ENCODE measurements at places on chromosomes 4 and X.

DNA sequence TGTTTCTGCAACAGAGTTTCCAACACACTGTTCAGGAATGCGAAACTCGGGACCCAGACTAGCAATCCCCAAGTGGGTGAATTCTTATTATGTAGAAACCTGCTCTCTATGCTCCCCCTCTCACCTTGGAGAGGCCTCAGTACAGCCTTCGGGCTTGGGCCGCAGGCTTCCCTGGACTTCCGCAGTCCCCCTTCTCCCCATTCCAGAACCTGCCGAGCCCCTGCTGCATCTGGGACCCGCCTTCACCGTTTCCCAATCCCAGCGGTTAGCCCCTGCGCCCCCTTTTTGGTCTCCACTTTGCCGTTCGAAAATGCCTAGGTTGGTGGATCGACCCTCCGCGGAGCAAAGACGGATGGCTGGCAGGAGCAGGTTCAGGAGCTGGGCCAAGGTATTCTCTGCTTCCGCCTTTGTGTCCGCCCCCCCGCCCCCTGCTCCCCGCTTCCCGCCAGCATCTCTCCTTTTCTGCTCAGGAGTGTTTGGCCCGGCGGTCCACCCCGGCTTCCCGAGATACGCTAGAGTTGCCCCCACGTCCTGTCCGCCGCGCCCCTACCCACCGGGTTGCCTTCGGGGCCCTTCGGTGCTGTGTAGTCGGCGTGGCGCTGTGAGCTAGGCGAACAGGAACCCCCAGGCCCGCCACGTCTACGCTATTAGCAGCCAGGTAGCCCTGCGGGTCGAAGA lies 11.5 kb downstream of the HAND2 start:
- no peak for DNase-seq

- DNase-seq: no peak
These were observed 28.5 kb downstream of the SRPX start for GRCh38 chrX:38192007-38192810.

GRCh38 chr4:68987007-68987406 lies 35.4 kb upstream of the UGT2A3 start:
- DNase-seq: no peak

GRCh38 chr4:183299464-183299863 lies 20.6 kb downstream of the CLDN22 start:
- DNase-seq: no peak

GRCh38 chr4:164313853-164314252 lies 440.1 kb upstream of the SMIM31 start:
- DNase-seq: no peak

- no peak for DNase-seq
These were observed 8.5 kb downstream of the FRAS1 start for GRCh38 chr4:78065508-78066192.

GRCh38 chrX:71292669-71293365 lies 8.7 kb upstream of the ITGB1BP2 start:
- no peak for DNase-seq

- DNase-seq: no peak
These were observed 1197.4 kb upstream of the ADGRL3 start for GRCh38 chr4:60002603-60003337.

DNA sequence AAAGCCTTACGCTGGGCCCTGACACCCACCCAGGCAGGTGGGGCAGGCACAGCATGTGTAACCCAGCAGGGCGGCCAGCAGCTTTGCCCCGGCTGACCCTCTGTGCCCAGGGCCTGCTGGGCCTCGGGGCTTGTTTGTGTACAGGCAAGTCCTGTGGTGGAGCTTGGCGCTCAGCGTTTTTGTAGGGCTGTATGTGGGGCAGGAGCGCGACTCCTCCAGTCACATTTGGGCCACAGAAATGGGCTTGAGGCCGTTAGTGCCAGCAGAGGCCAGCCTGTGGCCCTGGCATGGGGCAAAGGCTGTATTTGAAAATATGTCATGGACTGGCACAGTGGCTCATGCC lies 14.7 kb upstream of the HGFAC start:
- no peak for DNase-seq

- DNase-seq: no peak
These were observed 214.9 kb upstream of the MAD2L1 start for GRCh38 chr4:120281581-120281980.

GRCh38 chrX:19761554-19762295 lies 125.7 kb downstream of the SH3KBP1 start:
- DNase-seq: no peak

- no peak for DNase-seq
These were observed 6.7 kb downstream of the TBL1X start for GRCh38 chrX:9471571-9471985.

DNA sequence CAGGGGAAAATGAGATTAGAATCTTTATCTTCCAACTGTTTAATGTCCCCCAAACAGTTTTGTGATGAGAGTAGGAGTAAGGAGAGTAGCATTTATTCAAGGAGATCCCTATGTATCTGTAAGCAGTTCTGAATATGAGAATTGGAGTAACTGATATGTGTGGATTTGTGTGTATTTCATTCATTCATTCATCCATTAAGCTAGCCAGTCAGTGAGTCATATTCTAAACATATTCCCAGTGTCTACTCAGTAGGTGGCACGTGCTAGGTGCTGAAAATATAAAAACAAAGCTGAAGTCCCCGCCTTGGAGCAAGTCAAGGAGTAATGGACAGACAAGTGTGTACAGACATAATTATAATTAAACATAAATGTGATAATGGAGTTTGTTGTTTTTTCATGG lies 12.4 kb upstream of the STX18 start:
- no peak for DNase-seq

GRCh38 chr4:58808817-58809216 lies 1698.6 kb upstream of the IGFBP7 start:
- DNase-seq: no peak

GRCh38 chrX:119055687-119056086 lies 17.1 kb upstream of the CT47C1 start:
- no peak for DNase-seq

DNA sequence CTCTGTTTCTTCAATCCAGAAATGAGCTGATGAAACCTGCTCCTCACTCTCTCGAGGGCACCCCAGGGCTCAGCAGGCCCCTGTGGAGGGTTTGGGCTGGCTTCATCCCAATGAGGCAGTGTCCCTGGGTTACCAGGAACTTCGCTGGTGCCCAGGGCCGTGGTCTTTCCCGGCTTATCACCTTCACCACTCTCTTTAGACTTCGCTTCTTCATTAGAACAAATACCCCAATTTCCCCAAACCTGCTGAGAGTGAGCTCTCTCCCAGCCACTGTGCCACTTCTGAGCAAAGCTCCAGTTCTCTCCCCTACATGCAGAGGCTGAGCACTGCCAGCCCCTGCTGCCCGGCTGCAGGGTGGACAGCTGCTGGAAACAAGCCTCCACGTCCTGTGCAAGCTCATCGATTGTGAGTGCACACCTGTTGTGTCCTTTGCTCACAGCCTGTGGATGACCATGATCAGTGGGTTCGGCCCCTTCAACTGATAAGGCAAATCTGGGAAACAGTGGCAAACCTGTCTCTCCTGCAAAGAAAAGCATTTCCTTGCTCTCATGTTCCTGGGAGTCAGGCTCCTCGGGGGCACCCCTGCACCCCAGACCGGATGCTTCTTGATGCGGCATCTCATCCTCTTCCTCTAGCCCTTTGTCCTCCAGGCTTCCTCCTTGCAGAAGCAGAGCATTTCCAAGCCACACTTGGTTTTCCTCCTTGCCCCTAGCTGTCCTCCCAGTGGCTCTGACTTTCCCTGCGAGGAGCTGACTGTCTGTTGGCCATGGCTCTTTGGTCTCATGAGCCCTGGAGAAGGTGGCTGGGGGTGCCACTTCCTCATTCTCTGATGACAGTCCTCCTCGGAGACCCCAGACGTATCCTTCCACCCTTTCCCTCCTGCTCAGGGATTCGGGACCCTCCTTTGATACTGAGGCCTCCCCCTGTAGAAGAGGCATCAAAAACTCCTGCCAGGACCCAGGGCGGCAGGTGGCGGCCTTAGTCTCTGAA lies 28.7 kb downstream of the C4orf50 start:
- no peak for DNase-seq

GRCh38 chrX:68822641-68823410 lies 6.0 kb upstream of the EFNB1 start:
- no peak for DNase-seq

GRCh38 chr4:145882604-145883003 lies 56.0 kb downstream of the ZNF827 start:
- no peak for DNase-seq

DNA sequence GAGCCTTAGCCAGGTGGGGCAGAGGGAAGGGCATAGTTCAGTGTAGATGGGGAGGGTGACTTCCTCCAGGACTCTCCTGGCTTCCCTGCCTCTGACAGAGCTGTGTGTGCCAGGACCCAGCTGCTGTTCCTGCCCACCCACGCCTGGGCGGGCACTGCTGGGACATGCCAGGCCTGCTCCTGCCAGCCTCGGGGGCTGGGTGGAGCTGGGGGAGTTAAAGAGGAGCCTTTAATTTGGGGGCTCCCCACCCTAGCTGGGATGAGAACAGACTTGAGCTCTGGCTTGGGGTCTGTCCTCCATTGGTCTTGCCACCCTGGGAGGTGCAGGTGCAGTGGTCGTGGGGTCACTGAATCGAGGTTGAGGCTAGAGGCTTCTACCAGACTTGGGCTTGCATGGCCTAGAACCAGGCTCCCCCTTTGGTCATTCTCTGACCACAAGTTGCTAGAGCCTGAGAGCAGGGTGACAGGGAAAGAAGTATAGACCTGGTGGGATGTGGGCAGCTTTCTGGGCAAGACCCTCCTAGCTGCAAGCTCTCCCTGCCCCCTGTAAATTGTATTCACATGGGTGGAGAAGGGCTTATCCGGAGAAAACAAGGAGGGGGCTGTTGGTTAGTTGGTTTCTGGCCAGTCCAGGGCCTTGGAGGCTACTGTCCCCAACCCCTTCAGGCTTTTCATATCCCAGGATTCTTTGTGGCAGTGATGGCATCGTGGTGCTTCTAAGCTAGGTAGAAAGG lies 5.7 kb downstream of the EFNB1 start:
- no peak for DNase-seq

- DNase-seq: no peak
These were observed 1.2 kb downstream of the CHIC2 start for GRCh38 chr4:54063229-54063628.

DNA sequence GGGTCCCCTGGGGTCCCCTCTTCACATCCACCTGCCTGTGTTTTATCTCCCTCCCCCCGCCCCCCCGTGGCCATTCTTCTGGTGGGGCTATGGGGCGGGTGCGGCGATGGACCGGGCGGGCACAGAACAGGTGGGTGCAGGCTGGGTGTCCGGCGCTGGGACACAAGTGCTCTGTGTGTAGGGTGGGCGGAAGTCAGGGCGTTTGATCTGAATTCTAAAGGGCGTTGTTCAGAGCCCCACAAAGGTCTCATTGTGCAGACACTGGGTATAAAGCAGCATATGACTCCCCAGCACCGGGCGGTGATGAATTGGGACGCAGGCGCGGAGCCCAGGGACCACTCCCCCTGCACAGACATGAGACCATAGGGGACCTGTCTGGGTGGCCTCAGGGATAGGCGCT lies at the start of gene GJB1:
Gene GJB1 (plus strand): TSS at position 296 of the 400 bp plus-strand sequence. CDS start 484 bp downstream, outside the sequence.
- no peak for DNase-seq

- DNase-seq: no peak
These were observed 24.1 kb downstream of the HPRT1 start for GRCh38 chrX:134484039-134484438.

- no peak for DNase-seq
These were observed 33.4 kb downstream of the ANXA3 start for GRCh38 chr4:78584863-78585547.

DNA sequence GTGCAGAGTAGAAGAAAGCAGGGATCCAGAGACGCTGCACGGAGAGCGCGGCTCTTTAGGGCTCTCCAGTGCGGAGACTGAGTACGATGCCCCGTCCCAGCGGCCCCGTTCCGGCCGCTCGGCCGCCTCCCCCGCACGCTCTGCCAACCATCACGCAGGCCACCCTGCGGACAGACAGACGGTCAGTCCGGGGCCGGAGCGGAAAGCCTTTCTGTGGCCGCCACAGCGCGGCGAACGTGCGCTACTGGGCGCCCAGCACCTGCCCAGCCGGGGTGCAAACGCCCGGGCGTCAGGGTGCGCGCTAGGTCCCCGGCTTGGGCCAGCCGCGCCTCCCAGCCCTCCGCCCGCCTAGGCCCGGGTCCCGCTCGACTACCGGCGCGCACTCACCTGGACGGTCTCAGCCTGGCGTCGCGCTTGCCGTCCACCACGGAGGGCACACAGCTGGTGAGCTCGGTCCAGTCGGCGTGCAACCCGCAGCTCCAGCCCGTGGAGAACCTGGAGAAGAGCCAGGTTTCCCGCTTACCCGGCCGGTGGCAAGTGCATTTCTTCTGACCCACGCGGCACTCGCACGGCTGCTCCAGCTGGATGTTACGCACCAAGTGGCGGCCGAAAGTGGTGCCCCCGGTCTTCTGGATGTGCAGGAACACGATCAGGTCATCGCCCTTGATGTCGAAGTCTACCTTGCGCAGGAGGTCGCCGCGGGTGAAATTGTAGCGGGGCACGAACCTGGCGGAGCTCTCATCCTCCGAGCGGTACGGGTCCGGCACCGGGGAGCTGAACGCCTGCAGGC lies 1.8 kb downstream of the HS6ST2 start:
- DNase-seq: no peak

- DNase-seq: no peak
These were observed 340.9 kb downstream of the CENPC start for GRCh38 chr4:67204441-67204840.

- DNase-seq: no peak
These were observed 169.2 kb downstream of the PARM1 start for GRCh38 chr4:75101906-75102786.

DNA sequence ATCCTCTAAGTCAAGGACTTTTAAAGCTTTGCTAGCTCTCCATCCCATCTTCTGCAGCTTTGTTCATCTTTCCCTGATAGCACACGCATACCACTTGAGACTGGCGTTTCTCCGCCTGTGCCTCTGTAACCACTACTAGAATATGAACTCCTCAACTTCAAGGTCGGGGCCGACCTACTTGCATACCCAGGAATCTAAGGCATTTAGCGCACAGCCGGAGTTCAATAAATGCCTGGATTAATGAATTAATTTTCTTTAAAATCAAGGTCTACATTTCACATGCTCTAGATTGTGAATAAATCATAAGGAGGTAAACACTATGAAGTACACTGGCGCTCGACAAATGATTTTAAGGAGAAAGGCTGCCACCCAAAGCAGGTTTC lies 89.3 kb downstream of the HNRNPD start:
- no peak for DNase-seq

- DNase-seq: no peak
These were observed 22.2 kb downstream of the SATL1 start for GRCh38 chrX:85221361-85221760.

DNA sequence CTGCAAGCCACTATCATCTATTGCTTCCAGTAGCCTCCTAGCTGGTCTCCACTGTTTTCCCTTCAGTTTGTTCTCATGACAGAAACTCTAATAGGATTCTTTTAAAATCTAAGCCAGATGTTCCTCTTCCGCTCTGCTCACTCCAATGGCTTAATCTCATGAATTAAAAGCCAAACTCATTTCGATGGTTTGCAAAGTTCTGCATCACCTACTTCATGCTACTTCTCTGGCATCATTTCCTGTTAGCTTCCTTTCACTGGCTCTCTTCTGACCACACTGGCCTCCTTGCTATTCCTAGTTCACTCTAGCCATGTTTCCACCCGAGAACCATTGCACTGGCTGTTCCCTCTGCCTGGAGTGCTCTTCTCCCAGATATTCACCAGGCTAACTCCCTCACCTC lies 102.0 kb upstream of the LSM6 start:
- no peak for DNase-seq

- no peak for DNase-seq
These were observed 552.6 kb upstream of the INTU start for GRCh38 chr4:127080141-127080540.

Data from esophagus squamous epithelium (tissue), 5 donors.